ENCODE measurements at places on chromosomes 12 and 14.

DNA sequence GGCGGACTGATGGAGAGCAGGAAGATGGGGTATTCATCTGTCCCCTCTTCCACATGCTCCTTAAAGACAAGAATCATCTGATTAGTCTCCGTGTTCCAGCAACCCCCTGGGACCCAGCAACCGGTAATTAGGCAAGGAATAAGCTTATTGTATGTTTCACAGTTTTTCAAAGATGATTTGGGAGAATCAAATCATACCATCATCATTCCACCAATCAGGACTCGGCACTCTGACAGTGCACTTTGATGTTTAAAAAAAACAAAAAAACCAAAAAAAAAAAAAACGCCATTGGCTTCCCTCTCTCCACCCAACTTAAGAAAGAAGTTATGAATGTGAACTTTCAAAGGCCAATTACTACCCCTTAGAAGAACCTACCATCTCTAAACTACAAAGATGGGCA lies 1.3 kb upstream of the DYNC1H1 start:
- no peak for DNase-seq

GRCh38 chr12:72291175-72291574 lies 19.0 kb downstream of the TRHDE start:
- no peak for DNase-seq

DNA sequence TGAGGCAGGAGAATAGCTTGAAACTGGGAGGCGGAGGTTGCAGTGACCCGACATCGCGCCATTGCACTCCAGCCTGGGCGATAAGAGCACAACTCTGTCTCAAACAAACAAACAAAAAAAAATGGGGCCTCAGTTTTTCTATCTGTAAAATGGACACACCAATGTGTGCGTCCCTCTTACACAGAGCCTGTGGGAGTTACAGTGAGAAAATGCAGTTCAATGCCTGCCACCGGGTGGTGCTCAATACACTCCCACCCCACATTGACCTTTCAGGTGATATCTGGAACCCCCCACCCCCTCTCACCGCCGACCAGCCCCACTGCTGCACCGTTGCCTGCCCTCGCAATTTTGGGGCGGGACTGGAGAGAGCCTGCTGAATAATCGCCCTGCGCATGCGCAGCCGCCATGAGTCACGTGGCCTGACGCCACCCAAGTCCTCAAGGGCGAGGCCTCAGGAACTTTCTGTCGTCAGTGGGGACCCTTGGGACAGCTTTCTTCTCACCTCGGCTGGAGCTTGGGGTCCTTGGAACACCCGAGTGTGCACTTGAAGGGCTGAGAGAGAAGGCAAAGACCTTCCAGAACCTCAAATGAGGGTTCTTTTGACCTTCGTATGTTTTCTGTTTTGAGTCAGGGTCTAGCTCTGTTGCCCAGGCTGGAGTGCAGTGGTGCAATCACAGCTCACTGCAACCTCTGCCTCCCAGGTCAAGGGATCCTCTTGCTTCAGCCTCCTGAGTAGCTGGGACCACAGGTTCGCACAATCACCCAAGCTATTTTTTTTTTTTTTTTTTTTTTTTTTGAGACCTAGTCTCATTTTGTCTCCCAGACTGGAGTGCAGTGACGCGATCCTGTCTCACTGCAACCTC lies 14.6 kb upstream of the CABP1 start:
- no peak for DNase-seq

- DNase-seq = no peak
These were observed 98.5 kb upstream of the SLC24A4 start for GRCh38 chr14:92224358-92224954.

- no peak for DNase-seq
These were observed 41.4 kb upstream of the EML1 start for GRCh38 chr14:99751539-99752485.

DNA sequence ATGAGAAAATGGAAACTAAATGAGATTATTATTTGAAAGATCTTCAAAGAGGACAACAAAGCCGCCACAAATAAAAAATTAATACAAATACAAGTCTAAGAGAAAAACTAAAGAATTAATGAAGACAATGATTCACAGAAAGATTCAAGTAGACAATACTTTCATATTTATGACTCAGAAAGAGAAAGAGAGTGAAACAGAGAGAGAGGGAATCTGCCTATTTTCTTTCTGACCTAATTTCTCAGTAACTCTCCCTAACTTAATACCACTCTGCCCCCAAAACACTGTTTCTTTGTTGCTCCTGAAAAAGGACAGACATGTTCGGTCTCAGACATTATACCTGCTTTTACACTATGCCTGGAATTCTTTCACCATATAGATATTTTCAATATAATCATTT lies 259.1 kb downstream of the SLC6A15 start:
- DNase-seq = no peak
